Naive thymus-derived CD4-positive, alpha-beta T cell (primary cell): ENCODE measurements at places on chromosomes 12 and 14. TPM values are rescaled to one million over a fixed set of nuclear protein-coding genes. Genes with fewer than 3 reads are reported as not detected.
A peak's percentile ranks its signal among the peaks of the same experiment; 100 is the strongest.

DNA sequence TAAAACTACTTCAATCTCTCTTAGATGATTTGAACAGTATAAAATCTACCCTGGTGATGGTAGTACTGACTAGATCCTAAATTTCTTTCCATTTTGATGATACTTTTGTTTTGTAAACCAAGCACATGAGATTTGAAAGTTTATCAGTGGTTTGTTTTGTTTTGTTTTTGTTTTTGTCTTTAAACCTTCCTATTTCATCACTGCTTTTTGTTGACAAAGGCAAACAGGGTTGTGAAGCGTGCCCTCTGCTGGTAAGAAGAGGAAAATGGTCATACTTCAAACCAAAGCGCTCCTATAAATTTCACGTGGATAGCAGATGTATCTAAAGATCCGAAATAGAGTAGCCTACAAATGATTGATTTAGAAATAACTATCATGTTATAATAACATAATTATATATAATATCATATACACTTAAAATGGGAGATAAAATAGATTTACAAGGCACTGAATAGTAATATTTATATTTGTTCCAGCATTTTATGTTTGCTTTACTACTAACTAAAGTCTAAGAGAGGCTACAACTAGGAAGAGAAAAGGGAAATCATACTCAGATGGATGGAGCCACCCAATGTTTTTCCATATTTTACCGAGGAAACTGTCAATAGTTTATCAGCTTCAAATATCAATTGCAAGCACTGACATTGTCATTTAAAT is 254.0 kb upstream of the USP15 start:
- no peak overlapping the region for H3K4me3 ChIP-seq
- peak; percentile 21 for DNase-seq
- H3K36me3 ChIP-seq, result no peaks in the 10 kb centered on the region
- no peaks in the 10 kb centered on the region for H3K4me1 ChIP-seq
- no peaks in the 10 kb centered on the region for H3K27me3 ChIP-seq
- H3K27ac ChIP-seq, result no peak overlapping the region

DNA sequence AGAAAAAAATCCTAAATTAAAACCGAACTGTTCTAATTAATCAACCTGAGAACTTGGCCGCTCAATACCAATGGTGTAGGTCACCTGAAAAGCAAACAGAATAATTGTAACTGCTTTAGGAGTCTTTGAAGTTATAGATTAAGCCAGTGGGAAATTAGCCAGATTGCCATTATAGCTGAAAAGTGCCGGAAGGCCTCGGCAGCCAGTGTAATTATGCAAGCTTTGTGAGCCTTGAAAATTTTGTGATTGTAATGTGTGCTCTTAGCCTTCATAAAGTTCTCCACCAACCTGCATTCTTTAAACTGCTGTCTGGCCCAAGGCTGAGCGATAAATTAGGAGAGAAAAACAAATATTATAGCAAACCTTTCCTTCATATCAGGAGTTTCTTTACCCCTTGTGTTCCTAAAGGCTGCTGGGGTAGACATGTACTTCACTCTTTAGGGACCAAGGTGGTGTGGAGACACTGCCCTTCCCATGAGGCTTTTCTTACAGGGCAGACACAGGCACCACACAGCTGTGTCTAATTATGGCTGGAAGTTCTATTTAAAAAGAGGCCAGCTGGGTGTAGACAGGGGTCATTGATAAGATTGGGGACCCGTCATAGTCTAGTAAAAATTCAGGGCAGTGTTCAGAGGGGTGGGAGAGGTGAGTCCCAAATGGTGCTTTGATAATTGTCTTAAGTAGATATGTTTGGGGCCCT is 991.2 kb downstream of the FLRT2 start:
- H3K27me3 ChIP-seq, result no peaks in the 10 kb centered on the region
- H3K4me1 ChIP-seq, result no peaks in the 10 kb centered on the region
- H3K4me3 ChIP-seq, result no peak overlapping the region
- H3K27ac ChIP-seq, result no peak overlapping the region

GRCh38 chr14:102154821-102155549 is 15.3 kb downstream of the WDR20 start:
- peaks cover 9% of the 10 kb centered on the region for H3K4me1 ChIP-seq
- no peak overlapping the region for H3K4me3 ChIP-seq
- no peak overlapping the region for H3K27ac ChIP-seq
- H3K36me3 ChIP-seq, result no peaks in the 10 kb centered on the region

DNA sequence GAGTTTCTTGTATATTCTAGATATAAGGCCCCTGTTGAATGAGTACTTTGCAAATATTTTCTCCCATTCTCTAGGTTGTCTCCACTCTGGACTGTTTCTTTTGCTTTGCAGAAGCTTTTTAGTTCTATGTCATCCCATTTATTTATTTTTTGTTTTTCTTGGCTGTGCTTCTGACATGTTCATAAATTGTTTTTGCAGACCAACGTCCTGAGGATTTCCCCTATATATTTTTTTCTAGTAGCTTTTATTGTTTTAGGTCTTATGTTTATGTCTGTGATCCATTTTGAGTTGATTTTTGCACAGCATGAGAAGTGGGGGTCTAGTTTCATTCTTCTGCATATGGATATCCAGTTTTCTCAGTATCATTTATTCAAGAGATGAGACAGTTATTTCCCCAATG is 70.4 kb upstream of the BTG1 start:
- H3K4me1 ChIP-seq, result peaks cover 9% of the 10 kb centered on the region
- H3K27me3 ChIP-seq, result no peaks in the 10 kb centered on the region
- no peak overlapping the region for H3K4me3 ChIP-seq
- no peaks in the 10 kb centered on the region for H3K36me3 ChIP-seq
- H3K27ac ChIP-seq, result no peak overlapping the region

GRCh38 chr12:15754233-15754632 is 35.0 kb downstream of the EPS8 start:
- H3K27ac ChIP-seq, result no peak overlapping the region
- DNase-seq, result no peak
- no peak overlapping the region for H3K4me3 ChIP-seq
- no peaks in the 10 kb centered on the region for H3K27me3 ChIP-seq
- no peaks in the 10 kb centered on the region for H3K36me3 ChIP-seq
- H3K4me1 ChIP-seq, result no peaks in the 10 kb centered on the region

GRCh38 chr12:69007101-69007854 is 74.3 kb upstream of the CPM start:
- no peak overlapping the region for H3K27ac ChIP-seq
- no peaks in the 10 kb centered on the region for H3K36me3 ChIP-seq
- no peaks in the 10 kb centered on the region for H3K27me3 ChIP-seq
- H3K4me3 ChIP-seq, result no peak overlapping the region

DNA sequence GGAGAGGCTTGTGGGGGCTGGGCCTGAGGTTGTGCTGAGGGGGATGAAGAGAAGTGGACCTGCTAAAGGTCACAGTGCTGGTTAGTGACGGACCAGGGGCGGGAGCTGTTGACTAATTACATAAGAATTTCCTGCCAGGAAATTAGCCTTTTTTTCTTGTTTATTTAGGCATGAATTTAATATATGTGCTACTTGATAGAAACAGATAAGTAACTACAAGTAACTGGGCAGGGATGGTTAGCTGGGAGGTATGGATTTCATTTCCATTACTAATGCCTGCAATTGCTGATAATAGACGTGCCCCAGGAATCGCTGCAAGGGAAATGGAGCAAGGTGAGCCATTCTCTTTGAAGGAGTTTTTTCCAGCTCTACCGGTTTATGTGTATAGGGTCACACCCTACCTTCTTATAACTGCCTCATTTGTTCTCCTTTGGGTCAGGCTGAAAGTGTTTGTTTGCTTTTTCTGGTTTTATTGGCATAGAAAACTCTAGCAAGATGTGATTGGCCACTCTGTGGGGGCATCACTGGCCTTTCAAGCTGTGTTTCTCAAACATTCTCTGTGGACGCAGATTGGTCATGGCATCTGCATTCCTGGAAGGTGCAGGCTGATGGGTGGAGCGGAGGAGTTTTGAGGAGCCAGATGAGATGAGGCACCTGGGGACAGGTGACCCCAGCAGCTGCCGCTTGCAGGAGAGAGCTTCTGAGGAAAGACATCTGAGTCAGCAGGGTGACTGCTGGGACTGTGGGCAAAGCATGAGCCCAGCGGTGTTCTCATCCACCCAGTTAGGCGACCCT is 19.0 kb upstream of the GPRC5A start:
- H3K27ac ChIP-seq, result no peak overlapping the region
- no peak overlapping the region for H3K4me3 ChIP-seq
- H3K36me3 ChIP-seq, result no peaks in the 10 kb centered on the region

- no peaks in the 10 kb centered on the region for H3K36me3 ChIP-seq
- H3K27ac ChIP-seq, result no peak overlapping the region
- no peaks in the 10 kb centered on the region for H3K4me1 ChIP-seq
- H3K4me3 ChIP-seq, result no peak overlapping the region
- no peak for DNase-seq
- no peaks in the 10 kb centered on the region for H3K27me3 ChIP-seq
These were observed 98.6 kb downstream of the NT5DC3 start for GRCh38 chr12:103742349-103742932.

DNA sequence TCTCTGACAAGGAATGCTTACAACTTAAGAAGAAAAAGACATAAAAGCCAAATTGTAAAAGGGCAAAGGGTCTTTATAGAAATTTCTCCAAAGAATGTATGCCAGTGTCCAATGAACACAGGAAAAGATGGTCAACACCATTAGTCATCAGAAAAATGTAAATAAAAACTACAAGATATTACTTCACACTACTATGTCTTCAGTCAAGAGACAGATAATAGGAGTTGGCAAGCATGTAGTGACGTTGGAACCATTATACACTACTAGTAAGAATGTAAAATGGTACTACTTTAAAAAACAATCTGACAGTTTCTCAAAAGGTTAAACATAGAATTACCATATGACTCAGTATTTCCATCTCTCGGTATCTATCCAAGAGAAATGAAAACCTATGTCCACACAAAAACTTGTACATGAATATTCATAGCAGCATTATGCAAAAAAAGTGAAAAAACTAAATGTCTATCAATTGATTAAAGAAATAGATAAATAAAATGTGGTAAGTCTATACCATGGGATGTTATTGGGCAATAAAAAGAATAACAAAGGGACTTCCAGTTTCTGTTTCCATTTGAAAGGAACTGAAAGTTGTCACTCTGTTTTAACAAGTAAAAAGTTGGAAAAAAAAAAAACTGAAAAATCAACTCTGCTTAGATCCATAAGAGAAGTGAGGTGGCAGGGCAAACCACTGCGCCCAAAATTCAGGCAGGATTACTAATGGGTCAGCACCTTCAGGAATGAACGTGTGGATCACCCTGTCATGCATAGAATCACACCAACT is 69.8 kb downstream of the ALG10B start:
- H3K27me3 ChIP-seq, result no peaks in the 10 kb centered on the region
- no peak overlapping the region for H3K4me3 ChIP-seq
- DNase-seq, result no peak
- no peak overlapping the region for H3K27ac ChIP-seq
- H3K4me1 ChIP-seq, result no peaks in the 10 kb centered on the region

- no peak for DNase-seq
- no peak overlapping the region for H3K4me3 ChIP-seq
- H3K36me3 ChIP-seq, result no peaks in the 10 kb centered on the region
- no peak overlapping the region for H3K27ac ChIP-seq
- peaks cover 4% of the 10 kb centered on the region for H3K4me1 ChIP-seq
These were observed 189.3 kb upstream of the CRY1 start for GRCh38 chr12:107282628-107283027.

DNA sequence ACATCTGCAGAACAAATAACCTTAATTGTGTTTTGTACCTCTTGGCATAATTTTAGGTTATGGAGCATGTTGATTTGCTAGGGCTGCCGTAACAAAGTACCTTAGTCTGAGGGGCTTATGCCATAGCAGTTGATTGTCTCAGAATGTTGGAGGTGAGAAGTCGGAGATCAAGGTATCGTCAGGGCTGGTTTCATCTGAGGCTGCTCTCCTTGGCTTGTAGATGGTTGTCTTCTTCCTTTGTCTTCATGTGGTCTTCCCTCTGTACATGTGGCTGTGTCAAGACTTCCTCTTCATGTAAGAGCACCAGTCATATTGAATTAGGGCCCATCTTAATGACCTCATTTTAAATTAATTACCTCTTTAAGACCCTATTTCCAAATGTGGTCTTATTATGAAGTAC is 64.4 kb upstream of the PTHLH start:
- H3K4me3 ChIP-seq, result no peak overlapping the region
- H3K27me3 ChIP-seq, result no peaks in the 10 kb centered on the region
- no peak overlapping the region for H3K27ac ChIP-seq
- no peaks in the 10 kb centered on the region for H3K36me3 ChIP-seq
- DNase-seq, result no peak

DNA sequence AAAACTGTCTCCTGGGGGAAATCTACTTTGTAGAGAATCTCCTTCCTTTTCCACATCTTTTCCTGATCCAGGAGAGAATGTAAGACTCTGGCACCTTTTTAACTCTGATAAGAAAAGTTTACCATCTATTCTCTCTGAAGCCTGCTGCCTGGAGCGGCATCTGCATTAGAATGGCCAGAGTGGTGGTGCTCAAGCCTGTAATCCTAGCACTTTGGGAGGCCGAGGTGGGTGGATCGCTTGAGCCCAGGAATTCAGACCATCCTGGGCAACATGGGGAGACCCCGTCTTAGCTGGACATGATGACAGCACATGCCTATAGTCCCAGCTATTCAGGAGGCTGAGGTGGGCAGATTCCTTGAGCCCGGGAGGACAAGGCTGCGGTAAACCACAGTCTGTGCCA is 1.4 kb upstream of the CHFR start:
- no peak for DNase-seq
- H3K27me3 ChIP-seq, result no peaks in the 10 kb centered on the region
- H3K27ac ChIP-seq, result peak overlapping the region; percentile 94
- no peaks in the 10 kb centered on the region for H3K36me3 ChIP-seq
- H3K4me3 ChIP-seq, result no peak overlapping the region
- peaks cover 9% of the 10 kb centered on the region for H3K4me1 ChIP-seq

DNA sequence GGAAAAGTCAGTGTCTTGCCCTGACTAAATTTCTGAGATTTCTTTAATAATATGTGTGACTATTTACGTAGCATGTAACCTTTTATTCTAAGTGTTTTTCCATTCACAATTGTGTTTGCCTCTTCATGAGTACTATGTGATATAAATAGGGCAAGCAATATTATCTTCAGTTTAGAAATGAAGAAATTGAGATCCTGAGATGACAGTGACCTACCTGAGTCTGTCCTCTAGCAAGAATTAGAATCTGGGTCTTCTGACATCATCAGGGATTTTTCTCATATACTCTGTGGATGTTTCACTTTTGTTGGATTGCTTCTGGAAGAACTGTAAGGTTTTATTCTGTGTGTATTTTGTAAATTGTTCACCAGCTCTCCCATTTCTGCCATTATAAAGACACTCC is 35.0 kb downstream of the TMTC2 start:
- no peaks in the 10 kb centered on the region for H3K36me3 ChIP-seq
- no peak overlapping the region for H3K27ac ChIP-seq
- no peak for DNase-seq
- H3K4me3 ChIP-seq, result no peak overlapping the region

- no peak for DNase-seq
- H3K27ac ChIP-seq, result peak overlapping the region; percentile 95
- H3K36me3 ChIP-seq, result no peaks in the 10 kb centered on the region
- no peaks in the 10 kb centered on the region for H3K27me3 ChIP-seq
These were observed 2.5 kb downstream of the PPP1R3E start for GRCh38 chr14:23299986-23300686.

- H3K36me3 ChIP-seq, result no peaks in the 10 kb centered on the region
- no peak for DNase-seq
- no peak overlapping the region for H3K27ac ChIP-seq
- H3K4me3 ChIP-seq, result no peak overlapping the region
These were observed 232.1 kb upstream of the TBX3 start for GRCh38 chr12:114916124-114916523.

GRCh38 chr14:77618381-77618970 is 2.0 kb upstream of the SPTLC2 start:
- DNase-seq, result no peak
- no peak overlapping the region for H3K27ac ChIP-seq
- no peaks in the 10 kb centered on the region for H3K36me3 ChIP-seq

The PRPH gene
- not detected in 2 replicates for total RNA-seq

The LALBA gene
- not detected for total RNA-seq

The KCNK10 gene
- total RNA-seq, result not detected

The SYCP3 gene
- 0.56 and 0.64 TPM in 2 replicates for total RNA-seq

The CRIP1 gene
- 517 TPM for total RNA-seq

The FAM161B gene
- 3.7 TPM for total RNA-seq

The GLS2 gene
- total RNA-seq, result 0.79 and 0.94 TPM in 2 replicates

The APAF1 gene
- 29.9 and 33.1 TPM in 2 replicates for total RNA-seq

The C12orf54 gene
- total RNA-seq, result not detected
